ENCODE measurements at places on chromosomes 4 and X.

GRCh38 chrX:103405009-103405333, 28.6 kb downstream of the BEX3 start:
- DNase-seq = no peak

- DNase-seq = no peak
These were observed 34.3 kb downstream of the OR13H1 start for GRCh38 chrX:131577999-131578734.

GRCh38 chr4:10080589-10081217, 35.9 kb downstream of the WDR1 start:
- no peak for DNase-seq

DNA sequence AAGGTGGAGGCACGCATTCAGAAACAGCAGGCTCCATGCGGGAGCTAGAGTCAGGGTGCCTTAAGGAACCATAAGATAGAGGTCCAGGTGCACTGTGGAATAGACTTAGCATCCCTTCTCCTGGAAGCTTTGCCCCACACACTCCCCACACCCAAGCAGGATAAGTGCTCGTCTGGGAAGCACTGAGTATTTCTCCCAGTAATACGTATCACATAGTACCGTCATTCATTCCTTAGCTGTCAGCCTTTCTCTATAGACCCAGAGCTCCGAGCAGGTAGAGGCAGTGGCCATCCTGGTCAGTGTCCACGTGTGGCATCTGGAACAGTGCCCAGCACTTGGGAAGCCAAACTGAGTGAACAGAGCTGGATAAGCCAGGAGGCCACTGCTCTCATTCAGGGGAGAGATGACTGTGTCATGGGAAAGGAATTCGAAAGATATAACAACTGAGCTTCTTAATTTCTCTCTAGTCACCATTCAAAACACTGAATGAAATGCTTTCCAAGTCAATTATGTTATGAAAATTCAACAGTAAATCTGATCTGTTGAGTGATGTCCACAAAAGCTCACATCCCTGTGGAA, 9.9 kb downstream of the APBB2 start:
- no peak for DNase-seq

- DNase-seq = no peak
These were observed 52.1 kb downstream of the HTR2C start for GRCh38 chrX:114635986-114636385.

- no peak for DNase-seq
These were observed 26.1 kb upstream of the IGFBP7 start for GRCh38 chr4:57136281-57136680.

DNA sequence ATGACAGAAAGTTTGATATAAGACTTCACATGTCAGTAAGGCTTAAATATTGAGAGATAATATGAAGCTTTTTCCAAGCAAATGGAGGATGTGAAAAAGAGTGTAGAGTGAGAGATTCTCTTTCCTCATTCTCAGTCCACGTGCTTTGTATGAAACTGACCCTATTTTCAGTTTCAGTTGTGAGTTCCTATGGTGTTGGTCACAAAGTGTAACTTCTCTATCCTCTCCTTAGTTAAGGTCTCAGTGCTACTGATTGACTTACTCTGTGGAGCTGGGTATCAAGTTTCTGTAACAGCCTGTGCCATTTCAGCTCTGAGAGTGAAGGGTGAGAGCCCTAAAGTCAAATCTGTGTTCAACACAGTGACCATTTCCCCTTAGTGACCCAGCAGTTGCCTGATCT, 277.2 kb downstream of the EPHA5 start:
- DNase-seq = no peak

DNA sequence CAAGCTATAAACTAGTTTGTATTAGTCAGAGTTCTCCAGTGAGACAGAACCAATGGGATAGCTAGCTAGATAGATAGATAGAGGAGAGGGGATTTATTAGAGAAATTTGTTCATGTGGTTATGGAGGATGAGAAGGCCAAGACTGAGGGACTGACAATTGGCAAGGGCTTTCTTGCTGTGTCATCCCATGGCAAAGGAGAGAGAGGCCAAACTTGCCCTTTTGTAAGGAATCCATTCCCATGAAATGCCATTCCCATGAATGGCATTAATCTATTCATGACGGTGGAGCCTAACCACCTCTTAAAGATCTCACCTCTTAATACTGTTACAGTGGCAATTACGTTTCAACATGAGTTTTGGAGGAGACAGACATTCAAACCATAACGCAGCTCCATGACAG, 58.1 kb downstream of the LINC00632 start:
- DNase-seq = no peak
